Amygdala (tissue), 56 donors: ENCODE measurements at places on chromosomes 5 and 9.
A peak's percentile ranks its signal among the peaks of the same experiment; 100 is the strongest.

GRCh38 chr5:99033014-99033900 lies 104.5 kb upstream of the CHD1 start:
- no peak for DNase-seq

DNA sequence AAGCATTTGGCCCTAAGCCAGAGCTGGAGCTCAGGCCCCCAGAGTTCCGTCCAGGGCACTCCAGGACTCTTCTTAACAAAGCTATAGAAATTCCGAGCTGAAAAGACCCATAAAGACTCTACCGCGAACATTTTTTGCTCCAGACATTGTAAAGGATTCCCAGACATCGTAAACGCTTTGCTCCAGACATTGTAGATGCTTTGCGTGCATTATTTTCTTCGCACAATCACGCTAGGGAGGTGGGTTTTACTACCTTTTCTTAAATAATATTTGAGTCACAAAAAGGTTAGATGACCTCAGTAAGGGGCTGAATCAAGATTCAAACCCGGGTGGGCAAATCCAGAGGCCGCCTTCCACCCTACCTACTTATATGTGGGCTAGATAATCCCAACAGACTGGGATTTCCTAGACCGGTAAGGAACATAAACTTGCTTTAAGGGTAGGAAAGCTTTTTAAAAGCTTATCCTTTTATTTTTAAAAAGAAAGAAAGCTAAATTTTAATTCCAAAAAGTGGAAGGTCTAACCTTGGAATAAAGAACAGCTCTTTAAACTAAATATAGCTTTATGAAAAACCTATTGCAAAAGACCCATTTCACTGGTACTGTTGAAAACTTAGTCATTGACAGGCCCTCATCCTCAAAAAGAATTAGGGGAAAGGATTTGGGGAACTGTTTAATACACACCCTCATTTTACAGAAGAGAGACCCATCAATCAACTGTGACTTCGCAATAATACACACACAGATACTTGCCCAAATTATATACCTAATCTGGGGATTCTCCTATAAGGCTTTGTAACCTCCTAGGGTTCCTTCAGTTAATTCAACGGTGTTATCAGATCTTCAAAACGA lies 822 bp upstream of the TNIP1 start:
- DNase-seq: no peak

- no peak for DNase-seq
Observed at GRCh38 chr5:58851571-58851970, 268.7 kb downstream of the RAB3C start.

- DNase-seq: no peak
Observed at GRCh38 chr5:78618303-78618702, 30.3 kb downstream of the LHFPL2 start.

DNA sequence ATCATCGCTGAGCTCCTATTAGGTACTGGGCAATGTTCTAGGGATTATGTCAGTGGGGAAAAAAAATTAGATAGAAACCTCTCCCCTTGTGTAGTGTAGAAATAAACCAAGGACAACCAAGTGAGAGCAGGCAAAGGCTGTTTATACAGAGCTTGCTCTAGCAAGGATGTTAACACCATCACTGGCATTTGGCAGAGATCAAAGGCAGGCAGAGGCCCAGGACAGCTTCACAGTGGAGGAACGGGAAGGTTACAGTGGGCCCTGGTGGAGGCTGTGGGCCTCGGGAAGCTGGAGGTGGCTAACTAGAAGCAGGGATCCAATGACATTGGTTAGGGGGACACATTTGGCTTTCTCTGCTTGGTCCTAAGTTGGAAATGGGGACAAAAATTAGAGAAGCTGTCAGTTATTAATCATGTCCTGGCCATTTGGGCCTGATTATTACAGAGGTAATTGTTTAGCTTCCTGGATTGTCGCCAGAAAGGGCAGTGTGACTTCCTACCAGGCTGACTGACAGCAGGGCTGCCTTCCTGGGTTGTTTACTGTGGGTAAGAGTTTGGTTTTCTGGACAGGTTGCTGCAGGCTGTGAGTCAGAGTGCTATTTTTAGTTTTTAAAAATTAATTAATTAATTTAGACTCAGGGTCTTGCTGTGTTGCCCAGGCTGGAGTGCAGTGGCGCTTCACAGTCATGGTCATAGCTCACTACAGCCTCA lies 259.3 kb downstream of the ROR2 start:
- DNase-seq: no peak

DNA sequence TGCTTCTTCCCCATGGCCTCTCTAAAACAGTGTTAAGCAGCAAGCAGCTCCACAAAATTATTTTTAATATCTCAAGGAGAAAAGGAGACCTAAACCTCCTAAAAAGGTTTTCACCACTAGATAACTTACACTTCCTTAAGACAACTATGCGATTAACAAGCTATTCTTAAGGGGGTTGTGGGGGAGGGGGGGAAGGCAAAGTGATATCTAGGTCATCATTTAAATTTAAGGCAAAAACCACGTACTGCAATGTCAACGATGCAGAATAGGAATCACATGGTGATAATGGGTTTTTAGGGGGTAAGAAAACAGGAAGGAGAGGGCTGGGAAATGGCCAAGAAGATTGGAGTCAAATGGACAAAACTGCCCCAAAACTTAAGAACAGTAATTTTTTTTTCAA lies 32.6 kb downstream of the CSNK1A1 start:
- DNase-seq: no peak

DNA sequence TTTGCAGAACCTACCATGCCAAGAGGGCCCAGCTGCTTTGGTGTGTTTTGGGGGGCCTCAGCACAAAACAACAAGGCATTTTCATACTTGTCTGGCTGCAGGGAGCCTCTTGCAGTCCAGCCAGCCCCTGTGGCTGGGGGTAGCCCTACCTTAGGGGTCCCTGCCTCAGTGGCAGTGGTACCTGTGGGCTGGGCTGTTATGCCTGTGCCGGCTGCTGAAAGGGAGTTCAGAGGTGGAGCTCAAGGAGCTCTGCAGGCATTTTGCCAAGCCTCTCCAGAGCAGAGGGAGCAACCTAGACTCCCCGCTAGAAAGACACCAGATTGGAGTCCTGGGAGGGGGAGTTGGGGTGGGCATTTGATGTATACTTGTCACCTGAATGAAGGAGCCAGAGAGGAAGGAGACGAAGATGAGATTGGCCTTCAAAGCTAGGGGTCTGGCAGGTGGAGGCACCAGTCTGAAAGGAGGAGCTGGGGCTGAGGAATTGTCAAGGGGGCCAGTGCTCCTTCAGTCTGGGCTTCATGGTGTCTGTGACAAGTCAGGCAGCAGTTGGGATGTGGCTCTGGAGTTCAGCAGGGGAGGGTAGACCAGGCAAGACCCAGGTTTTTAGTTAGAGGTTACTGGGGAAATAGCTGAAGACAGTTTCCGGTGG lies 1.5 kb downstream of the SHROOM1 start:
- no peak for DNase-seq

DNA sequence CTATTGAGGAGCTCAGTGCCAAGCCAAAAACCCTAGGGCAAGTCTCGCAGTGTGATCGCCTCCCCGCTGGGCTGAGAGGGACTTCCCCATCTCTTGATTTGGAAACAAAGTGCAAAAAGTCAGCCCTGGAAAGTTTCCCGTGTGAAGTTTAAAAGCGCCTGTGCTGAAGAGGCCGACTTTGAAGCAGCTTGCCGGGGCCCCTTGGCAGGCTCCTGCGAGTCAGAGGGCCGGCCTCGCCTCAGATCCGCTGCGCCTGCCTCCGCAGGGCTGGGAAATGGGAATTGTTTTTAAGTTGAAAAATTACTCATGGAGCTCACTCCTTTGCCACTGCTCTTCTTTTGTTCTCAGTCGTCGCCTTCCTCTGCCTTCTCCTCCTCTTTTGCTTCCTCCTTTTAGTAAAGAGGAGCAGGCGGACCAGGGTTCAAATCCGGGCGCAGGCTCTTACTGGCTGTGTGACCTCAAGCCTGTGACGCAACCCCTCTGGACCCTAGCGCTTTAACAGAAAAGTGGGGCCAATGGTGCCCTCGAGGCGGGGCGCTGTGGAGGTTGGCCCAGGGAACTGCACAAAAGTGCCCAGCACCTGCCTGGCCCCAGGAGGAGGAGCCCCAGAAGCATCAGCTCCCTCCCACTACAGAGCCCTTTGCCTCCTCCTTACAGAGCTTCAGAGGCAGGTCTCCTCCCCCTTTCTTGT lies 14.7 kb upstream of the LHX2 start:
- no peak for DNase-seq

DNA sequence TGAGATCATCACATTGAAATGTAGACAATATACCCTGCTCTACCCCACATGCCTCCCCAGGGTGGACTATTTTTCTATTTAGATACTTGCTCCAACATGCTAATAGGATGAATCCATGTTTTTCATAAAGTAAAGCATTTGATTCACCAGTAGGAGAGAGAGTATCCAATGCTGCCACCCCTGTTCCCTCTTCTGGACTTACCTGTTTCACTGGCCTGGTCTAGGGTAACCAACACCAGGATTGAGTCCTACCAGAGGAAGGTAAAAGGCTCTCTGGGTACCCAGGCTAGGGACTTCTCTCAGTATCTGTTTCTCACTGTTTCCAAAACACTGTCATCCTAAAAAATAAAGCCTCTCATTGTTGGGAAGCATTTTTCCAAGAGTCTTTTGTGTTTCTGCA lies 30.2 kb upstream of the GABRP start:
- DNase-seq: no peak

- no peak for DNase-seq
Observed at GRCh38 chr9:19876569-19877316, 87.9 kb upstream of the SLC24A2 start.

DNA sequence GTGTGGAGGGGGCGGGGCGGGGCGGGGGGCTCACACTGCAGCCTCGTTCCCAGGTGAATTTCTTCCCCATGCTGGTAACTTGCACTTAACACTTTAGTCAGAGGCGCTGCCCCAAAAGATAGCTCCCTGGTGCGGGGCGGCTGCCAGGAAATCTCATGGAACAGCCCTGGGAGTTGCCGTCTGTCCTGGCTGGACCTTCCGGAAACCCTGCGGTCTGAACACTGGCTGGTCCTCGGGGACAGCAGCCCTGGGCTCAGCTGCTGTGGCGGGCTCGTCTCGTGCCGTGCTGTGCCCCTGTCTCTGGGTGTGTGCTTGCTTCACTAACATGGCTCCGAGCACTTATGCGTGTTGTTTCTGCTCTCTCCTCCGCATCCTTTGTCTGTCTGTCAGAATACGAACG lies 25.8 kb downstream of the PTGES2 start:
- no peak for DNase-seq

DNA sequence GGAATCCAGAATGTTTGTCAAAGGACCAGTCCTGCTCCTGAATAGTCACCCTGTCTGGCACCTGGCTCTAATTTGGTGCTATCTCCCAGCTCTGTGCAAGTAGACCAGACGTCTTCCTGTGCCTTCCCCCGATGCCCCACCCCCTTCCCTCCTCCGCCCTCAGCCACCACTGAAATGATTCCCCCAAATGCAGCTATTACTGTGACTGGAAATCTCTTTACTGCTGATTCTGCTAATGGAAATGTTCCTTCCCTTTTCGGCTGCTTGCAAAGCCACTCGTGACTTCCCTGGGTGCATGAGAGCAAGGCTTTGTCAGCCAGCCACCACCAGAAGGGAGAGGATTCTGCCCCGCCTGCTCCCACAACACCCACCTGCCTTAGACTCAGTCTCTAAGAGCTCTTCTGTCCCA lies 11.4 kb downstream of the ASTN2 start:
- no peak for DNase-seq

- DNase-seq: no peak
Observed at GRCh38 chr5:53360811-53361210, 119.6 kb upstream of the FST start.

GRCh38 chr5:180815293-180815917 lies 12.8 kb upstream of the MGAT1 start:
- no peak for DNase-seq

GRCh38 chr5:170159101-170159698 lies 53.5 kb downstream of the FOXI1 start:
- no peak for DNase-seq

- no peak for DNase-seq
Observed at GRCh38 chr9:72509635-72510034, 11.8 kb upstream of the TMC1 start.

GRCh38 chr5:91424638-91425436 lies 41.7 kb upstream of the ARRDC3 start:
- no peak for DNase-seq

DNA sequence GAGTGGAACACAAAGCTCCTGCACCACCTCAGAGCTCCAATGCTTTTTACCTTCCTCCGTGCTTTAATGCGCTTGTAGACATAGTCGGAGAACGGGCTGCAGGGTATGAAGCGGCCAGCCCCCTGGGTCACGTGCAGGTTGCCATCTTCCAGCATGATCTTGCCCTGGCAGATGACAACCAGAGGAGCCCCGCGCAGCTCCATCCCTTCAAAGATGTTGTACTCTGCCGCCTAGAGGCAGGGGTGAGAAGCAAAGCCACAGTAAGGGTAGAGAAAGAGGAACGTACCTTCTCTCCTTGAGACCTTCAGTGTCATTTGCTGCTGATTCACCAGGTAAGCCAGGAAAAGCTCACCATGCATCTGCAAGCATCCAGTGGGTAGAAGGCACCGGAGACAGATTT lies 112.3 kb downstream of the DPYSL3 start:
- DNase-seq: no peak

- no peak for DNase-seq
Observed at GRCh38 chr5:147845618-147846017, 14.1 kb upstream of the SPINK1 start.

GRCh38 chr9:28688172-28688571 lies 1114.9 kb upstream of the C9orf72 start:
- no peak for DNase-seq

DNA sequence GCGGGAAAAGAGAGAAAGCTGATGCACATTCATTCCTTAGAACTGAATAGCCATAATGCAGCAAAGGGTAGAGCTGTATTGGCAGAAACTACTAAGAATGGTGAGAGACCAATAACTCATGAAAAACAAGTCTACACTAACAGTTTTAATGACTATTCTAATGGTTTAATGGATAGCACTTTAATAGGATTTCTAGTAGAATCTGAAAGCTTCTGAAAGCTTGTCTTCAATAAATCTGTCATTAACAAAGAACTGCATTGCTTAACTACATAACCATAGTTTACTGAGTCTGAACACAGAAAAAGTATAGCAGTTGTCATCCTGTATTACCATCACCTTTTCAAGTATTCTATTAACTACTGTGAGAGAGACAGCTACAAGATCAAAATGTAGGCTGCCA lies 617.8 kb upstream of the DMAC1 start:
- no peak for DNase-seq

DNA sequence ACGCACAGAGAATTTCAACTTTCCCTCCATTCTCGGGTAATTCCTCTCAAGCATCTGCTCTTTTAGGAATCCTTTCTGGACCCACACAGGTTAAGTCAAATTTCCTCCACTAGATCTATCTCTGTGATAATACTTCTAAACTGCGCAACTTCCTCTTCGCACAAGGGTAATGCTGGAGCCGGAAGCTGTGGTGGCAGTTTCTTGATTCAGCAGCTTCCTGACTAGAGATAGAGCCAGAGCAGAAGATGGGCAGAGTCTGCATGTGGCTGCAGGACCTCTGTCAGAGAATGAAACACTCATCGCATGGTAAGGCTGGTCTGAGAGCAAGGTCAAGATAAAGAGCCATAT lies 11.1 kb upstream of the CDC42SE2 start:
- DNase-seq: peak; percentile 2

- peak; percentile 32 for DNase-seq
Observed at GRCh38 chr9:14366076-14366475, 52.1 kb upstream of the NFIB start.

- no peak for DNase-seq
Observed at GRCh38 chr9:95096807-95097206, 220.7 kb downstream of the FANCC start.
